ENCODE measurements at places on chromosomes 5 and 9.

DNA sequence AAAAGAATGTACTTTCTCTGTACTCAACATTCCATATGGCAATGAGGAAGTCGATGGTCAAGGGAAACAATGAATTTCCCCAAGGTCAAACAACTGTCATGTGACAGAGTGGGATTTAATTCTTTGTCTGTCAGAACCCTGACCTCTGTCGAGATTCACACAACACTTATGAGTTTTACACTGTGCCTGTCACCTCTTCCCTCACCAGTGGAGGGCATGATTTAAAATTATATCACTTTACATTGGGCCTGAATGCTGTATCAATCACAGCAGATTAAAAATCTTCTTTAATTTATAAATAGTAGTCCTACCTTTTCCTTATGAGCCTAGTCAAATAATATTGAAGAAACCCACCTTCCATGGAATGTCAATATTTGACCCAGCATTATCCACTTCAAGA is 276.7 kb downstream of the CDH10 start:
- no peak for DNase-seq

DNA sequence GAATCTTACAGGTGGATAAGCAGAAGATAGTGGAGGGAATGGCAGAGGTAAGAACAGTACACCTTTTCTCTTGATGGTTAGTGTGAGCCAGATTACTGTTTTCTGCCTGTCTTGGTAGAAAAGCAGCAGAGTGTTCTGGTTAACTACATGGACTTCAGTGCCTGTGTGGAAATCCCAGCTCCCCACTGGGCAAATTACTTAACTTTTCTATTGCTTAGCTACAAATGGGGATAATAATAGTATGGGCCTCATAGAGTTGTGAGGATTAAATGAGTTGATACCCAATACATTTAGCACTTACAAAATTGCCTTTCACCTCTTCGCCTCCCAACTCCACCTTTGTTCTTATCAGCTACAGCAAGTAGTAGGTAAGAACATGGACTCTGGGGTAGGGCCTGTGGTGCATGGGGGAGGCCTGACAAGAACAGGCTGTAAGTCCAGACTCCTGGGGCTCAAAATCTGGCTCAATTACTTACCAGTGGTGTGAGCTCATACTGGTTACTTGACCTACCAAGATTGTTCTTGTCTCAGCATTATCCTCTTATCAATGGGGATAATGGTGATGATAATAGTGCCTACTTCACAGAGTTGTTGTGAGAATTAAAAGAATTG is 125.1 kb downstream of the LIFR start:
- DNase-seq, result no peak

GRCh38 chr5:137501846-137502406 is 2.8 kb upstream of the SPOCK1 start:
- no peak for DNase-seq

DNA sequence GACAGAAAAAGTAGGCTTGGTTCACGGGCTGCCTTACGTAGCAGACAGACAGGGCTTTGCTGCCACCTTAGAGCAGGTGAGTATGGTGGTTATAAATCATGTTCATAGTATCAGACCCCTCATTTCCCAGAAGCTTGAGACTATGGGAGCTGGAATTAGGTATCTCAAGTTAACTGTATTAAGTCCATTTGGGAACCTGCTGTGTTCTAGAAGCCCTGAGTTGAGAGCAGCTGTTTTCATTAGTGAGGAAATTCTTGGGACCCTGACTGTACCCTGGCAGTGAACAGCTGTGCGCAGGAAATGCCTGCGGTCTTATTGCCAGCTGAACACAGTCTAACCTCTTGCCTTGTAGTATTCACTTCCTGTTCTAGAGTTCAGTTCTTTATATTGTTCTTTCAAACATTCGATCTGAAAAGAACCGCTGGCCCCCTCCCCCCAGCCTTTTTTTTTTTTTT is 29.8 kb downstream of the UGCG start:
- DNase-seq, result no peak

GRCh38 chr9:37342895-37343294 is 79.6 kb upstream of the GRHPR start:
- no peak for DNase-seq

GRCh38 chr5:149775785-149776184 is 45.7 kb downstream of the PPARGC1B start:
- no peak for DNase-seq

DNA sequence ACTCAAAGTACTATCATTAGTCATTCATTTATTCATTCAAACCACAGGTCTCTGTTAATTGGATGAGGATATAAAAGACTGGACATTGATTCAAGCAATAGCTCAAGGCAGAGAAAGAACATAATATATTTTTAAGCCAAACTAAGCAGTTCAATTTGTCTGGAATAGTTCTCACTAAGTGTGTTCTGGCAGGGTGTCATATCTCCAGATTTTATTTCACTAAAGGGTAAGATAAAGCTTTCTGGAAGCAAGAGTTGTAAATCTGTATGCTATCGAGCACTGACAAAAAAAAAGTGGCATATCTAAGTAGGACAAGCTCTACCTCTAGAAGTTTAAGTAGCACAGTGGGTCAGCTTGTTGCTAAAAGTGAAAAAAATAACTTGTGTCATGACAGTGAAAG is 375.6 kb downstream of the TUSC1 start:
- DNase-seq, result no peak

DNA sequence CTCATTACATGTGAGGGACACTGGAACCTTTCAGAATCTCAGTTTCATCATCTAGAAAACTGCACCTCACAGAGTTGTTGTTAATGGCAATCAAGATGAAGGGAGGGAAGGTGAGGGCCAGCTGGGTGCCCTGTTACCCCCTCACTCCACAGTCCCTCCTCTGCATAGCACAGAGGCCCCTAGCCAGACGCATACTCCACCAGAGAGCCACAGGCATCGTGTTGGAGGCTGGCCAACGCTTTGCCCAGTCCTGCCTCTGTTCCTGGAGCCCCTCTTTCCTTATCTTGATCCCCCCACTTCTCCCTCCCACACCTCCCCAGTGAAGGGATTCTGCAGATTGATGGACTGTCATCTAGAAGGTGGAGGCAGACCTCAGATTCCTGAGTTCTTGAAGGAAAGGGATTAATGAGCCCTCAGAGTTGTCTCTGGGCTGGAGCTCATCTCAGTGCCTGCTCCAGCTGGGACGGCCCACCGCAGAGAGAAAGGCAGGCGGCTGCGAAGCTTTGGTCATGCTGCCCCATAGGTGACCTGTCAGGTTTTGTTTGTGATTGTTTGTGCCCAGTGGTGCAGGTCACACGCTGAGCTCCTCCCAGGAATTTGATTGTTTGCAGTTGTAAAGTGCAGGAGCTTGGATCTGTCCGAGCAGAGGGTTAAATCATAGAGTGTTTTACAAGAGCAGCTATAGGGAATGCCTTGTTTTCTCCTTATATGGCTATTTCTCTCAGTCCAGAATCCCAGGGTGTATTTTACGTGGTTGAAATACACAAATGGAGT is 487.3 kb downstream of the CCDC171 start:
- no peak for DNase-seq

DNA sequence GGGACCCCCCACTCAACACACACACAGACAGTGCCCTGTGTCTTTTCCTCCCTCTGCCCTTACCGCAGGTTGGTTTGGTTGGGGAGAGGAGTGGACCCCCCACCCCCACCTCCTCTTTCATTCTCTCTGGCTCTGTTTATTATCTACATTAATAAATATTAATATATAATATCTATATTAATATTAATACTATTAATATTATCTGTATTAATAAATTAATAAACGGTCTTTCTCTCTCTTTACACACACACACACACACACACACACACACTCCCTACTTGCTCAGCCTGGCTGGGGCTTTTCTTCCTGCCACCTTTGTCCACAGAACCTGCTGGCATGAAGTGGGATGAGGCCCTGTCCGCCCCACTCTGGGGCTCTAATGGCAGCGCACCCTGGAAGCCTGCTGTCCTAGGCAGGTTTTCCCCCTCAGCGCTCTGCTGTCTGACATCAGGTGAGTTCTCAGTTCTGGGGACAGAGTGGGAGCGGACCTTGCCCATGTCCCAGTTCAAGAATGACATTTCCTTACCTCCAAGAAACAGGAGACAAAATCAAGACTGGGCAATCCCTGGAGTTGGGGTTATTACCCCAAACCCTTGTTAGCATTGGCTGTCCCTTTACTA is 10.5 kb upstream of the SMIM32 start:
- no peak for DNase-seq

DNA sequence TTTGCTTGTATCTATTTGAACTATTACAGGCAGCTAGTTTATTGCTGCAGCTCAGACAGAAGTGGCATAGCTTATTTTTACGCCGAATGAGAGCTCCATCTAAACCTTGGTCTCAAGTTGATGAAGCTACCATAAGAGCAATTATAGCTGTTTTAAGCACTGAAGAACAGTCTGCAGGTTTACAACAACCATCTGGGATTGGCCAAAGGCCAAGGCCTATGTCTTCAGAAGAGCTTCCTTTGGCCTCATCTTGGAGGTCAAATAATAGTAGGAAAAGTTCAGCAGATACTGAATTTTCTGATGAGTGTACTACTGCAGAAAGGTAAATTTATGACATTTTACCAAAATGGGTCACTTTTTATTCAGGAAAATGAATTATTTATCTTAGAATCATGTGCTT is 67.9 kb downstream of the YTHDC2 start:
- DNase-seq, result no peak

DNA sequence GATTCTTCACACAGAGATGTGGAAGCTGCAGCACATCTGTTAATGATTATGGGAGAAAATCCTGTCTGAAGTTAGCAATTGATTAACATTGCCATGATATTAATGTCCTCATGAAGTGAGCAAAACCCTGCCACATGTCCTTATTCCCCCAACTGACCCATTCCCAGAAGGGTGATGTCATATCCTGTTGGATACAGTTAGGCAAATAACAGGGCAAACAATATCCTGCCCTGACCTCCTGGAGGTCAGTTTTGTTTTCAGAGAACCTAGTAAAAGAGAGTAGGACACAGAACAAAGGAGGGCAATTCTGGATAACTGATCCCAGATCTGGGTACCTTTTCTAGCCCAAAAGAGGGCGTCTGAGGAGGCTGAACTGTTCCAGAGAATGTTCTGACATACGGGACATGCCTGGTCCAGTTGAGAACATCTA is 11.0 kb downstream of the ABLIM3 start:
- no peak for DNase-seq

GRCh38 chr5:100722657-100723056 is 180.4 kb downstream of the ST8SIA4 start:
- DNase-seq, result no peak

DNA sequence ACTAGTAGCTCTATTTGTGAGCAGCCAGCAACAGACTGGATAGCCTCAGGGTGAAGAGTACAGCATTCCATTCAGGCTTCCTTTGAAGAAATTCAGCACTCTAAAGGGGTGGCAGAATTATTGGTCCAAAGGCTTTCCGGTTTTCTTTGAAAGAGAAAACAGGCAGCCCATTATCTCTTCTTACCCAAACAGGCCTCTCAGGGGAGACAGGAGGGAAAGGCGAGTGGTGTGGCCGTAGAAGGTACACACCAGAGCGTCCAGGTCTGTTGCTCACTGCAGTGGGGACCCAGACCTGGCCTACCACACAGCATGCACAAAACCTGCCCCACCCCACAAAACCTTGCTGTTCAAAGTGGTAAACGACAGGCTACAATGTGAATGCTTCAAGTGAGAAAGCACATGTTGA is 83.3 kb downstream of the ZNF608 start:
- DNase-seq, result no peak

- DNase-seq, result no peak
Measured at GRCh38 chr9:98960409-98960808, 16.7 kb downstream of the COL15A1 start.

DNA sequence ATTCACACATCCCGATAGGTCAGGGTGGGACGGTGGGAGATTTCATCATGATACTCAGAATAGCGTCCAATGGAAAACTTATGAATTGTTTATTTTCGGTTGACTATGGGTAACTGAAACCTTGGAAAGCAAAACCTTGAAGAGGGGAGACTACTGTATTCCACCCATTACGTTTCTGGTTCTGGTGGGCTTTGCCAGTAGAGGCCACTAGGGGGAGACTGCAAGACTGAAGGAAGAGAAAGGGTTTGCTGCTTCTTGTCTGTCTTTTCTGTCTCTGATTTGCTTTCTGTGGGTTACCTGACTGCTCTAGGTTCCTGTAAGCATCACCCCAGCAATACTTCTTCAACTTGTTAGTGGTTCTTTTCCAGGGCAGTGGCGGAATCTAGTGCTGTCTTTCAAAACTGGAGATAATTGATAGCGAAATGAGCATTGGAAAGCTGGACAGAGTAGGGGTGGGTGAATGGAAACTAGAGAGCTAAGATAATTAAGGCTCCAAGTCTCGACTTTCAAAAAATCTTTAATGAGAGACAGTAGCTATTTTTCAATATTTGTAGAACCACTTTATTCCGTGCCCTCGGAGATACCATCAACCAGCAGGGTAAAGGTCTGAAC is 27.0 kb downstream of the GRIN3A start:
- no peak for DNase-seq

- peak; percentile 35 for DNase-seq
Measured at GRCh38 chr5:181037365-181037861, 2.7 kb upstream of the BTNL9 start.

GRCh38 chr9:124045076-124045829 is 33.7 kb downstream of the LHX2 start:
- DNase-seq, result no peak

- no peak for DNase-seq
Measured at GRCh38 chr9:90841615-90842014, 40.0 kb downstream of the SYK start.

- no peak for DNase-seq
Measured at GRCh38 chr5:111755942-111756381, 1.0 kb downstream of the NREP start.

DNA sequence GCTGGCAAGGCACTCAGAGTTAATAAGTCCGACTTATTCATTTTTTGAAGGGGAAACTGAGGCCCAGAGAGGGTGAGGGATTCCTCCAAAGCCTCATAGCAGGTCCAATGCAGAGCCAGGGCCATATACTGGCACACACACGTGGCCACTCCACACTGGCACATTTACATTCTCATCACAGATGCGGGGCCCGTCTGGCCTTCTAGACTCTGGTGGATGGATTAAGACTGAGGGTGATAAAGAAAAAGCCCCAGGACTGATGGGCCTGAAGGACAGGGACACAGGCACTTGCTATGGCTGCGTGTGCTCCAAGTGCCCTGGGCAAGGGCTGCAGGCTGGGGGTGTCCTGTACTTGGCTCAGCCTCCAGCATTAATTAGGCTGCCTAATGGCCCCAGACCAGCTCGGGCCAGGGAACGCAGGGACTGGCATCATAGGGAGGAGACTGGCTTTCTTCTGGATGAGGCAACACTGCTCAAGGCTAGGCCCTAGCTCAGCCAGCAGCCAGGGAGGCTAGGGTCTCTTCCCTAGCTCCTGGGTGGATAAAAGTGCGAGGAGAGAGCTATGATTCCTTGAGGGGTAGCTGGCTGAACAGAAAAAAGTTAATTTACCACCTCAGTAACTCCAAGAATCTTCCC is 28.5 kb upstream of the CSF1R start:
- DNase-seq, result no peak
